T-helper 2 cell treated with Interferon-gamma antibody and Interleukin-4, amounts not matched to agents 100 ng/mL and 5 ng/mL, for 36 hours (primary cell): ENCODE measurements at places on chromosomes 1 and 21. TPM values are rescaled to one million over a fixed set of nuclear protein-coding genes. Genes with fewer than 3 reads are reported as not detected.

BGLAP gene
- 2.0 and 2.9 TPM in 2 replicates for total RNA-seq

KIRREL1 gene
- not detected in 2 replicates for total RNA-seq

THEM5 gene
- not detected in 2 replicates for total RNA-seq

TOR3A gene
- 44.4 and 45.4 TPM in 2 replicates for total RNA-seq

RAB3B gene
- total RNA-seq, result 0.05 TPM in 2 replicates

C8A gene
- not detected in 2 replicates for total RNA-seq

FMOD gene
- total RNA-seq, result 0.07 TPM in 1 of 2 replicates, not detected in the other

HCN3 gene
- total RNA-seq, result 2.9 and 3.8 TPM in 2 replicates

PRR9 gene
- total RNA-seq, result not detected in 2 replicates

TOMM40L gene
- 23.3 and 24.0 TPM in 2 replicates for total RNA-seq

EXTL1 gene
- not detected in 2 replicates for total RNA-seq

TP73 gene
- total RNA-seq, result 2.6 and 2.7 TPM in 2 replicates

CHML gene
- 13.2 and 13.7 TPM in 2 replicates for total RNA-seq

EFCAB14 gene
- 88.3 and 90.2 TPM in 2 replicates for total RNA-seq

DHDDS gene
- 60.8 and 61.6 TPM in 2 replicates for total RNA-seq

CD53 gene
- total RNA-seq, result 437 and 443 TPM in 2 replicates

SPRR2G gene
- total RNA-seq, result not detected in 2 replicates

LCK gene
- total RNA-seq, result 413 and 422 TPM in 2 replicates

ANKRD45 gene
- total RNA-seq, result 0.11 TPM in 1 of 2 replicates, not detected in the other

KIAA1614 gene
- total RNA-seq, result 0.07 and 0.16 TPM in 2 replicates

HYI gene
- total RNA-seq, result 35.4 and 37.9 TPM in 2 replicates

DPT gene
- not detected in 2 replicates for total RNA-seq

SEC16B gene
- total RNA-seq, result not detected in 2 replicates

EFNA1 gene
- not detected in 2 replicates for total RNA-seq

CRABP2 gene
- 1.6 and 2.1 TPM in 2 replicates for total RNA-seq

SLC37A1 gene
- 10.1 and 10.8 TPM in 2 replicates for total RNA-seq

OR2T10 gene
- total RNA-seq, result not detected in 2 replicates
